AG10803 (cell line): ENCODE measurements at places on chromosomes 4 and X.

GRCh38 chr4:47824840-47825239 lies 13.0 kb downstream of the CORIN start:
- DNase-seq: no peak

DNA sequence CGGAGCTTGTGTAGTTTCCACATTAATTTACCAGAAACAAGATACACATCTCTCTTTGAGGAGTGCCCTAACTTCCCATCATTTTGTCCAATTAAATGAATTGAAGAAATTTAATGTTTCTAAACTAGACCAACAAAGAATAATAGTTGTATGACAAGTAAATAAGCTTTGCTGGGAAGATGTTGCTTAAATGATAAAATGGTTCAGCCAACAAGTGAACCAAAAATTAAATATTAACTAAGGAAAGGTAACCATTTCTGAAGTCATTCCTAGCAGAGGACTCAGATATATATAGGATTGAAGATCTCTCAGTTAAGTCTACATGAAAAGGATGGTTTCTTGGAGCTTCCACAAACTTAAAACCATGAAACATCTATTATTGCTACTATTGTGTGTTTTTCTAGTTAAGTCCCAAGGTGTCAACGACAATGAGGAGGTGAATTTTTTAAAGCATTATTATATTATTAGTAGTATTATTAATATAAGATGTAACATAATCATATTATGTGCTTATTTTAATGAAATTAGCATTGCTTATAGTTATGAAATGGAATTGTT lies at the start of gene FGB:
TSS of gene FGB (plus strand) at position 315 of the 558 bp plus-strand sequence. CDS start at position 323, 8 bp downstream.
- no peak for DNase-seq

GRCh38 chr4:183610033-183610432 lies 49.0 kb downstream of the RWDD4 start:
- DNase-seq: no peak

- DNase-seq: no peak
Observed at GRCh38 chr4:57090079-57090478, 20.1 kb downstream of the IGFBP7 start.

GRCh38 chr4:55609393-55609866 lies 17.4 kb upstream of the PDCL2 start:
- DNase-seq: peak; percentile 73

GRCh38 chrX:32745323-32745722 lies 466.0 kb downstream of the DMD start:
- no peak for DNase-seq

DNA sequence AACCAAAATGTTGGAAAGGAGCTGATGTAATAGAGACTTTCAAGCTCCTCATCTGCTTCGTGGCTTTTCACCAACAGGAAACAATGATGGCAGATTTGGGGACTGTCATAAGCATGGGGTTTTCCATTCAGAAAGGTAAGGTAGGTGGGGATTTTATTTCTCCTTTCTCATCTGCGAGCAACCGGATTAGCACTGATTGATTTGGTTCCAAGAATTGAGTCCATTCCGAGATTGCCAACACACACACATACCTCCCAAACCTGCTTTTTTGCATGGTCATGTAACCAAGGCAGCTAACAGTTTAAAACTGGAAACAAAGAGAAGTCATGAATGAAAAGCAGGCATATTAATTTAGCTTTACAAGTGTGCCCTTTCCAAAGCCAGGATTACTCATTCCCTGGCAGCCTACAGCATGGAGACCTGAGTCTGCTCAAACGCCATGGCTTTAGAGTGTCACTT lies 63.0 kb upstream of the LNX1 start:
- peak; percentile 85 for DNase-seq

DNA sequence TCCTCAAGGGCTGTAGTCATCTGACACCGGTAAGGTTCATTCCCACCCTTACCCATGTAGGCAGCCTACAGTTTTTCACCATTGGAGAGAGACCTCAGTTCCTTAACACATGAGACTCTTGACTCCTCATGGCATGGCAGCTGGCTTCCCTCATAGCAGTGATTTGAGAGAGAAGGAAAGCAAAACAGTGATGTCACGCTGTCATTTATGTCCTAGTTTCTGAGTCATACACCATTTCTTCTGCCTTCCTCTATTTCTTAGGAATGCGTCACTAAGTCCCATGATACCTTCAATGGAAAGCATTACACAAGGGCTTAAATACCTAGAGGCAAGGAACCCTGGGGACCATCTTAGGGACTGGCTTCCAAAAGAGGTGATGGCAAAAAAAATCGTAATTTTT lies 226.1 kb downstream of the SPCS3 start:
- DNase-seq: no peak

DNA sequence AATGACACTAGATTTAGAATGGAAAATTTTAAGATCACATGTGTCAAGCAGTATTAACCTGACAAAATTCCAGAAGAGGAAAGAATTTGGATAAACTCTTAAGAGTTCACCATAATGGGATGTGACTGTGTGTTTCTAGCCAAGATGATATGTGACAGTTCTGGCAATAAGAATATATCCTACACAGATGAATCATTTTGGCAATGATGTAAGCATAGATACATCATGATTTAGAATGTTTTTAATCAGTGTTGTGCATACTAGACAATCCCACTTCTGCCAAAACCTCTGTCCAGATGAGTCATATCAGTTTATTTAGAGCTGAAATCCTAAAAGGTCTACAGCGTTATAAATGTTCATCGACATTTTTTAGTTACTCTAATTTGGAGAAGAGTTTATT lies 48.8 kb downstream of the PTCHD1 start:
- DNase-seq: peak; percentile 3

GRCh38 chrX:46953597-46953996 lies 41.4 kb downstream of the JADE3 start:
- no peak for DNase-seq

DNA sequence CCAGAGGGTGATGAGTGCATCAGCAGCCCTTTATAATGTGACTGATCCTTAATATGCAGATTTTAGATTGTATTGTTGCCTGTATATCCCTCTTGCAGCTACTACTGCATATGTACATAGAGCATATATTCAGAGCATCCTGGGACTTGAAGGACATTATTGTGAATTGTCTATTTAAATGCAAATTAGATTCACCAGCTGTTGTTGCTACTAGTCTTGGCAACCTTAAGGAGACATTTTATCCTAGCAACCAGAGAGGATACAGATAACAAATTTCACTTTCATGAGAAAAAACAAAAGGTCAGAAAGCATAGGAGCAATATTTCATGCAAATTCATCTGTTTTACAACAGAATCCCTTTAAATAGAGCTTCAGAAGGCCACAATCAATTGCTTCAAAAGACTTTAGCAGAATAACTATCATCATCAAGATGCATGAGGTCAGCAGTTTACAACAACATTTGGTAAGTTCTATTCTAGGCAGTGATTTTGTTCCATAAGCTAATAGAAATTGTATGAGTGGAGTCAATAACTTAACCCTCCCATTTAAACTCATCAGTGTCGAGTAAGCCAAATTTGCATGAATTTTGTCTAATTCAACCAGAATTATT lies 148.6 kb downstream of the GC start:
- DNase-seq: no peak

- no peak for DNase-seq
Observed at GRCh38 chr4:118879409-118879808, 9.2 kb upstream of the SYNPO2 start.

- no peak for DNase-seq
Observed at GRCh38 chrX:153635788-153636668, 11.0 kb upstream of the DUSP9 start.

DNA sequence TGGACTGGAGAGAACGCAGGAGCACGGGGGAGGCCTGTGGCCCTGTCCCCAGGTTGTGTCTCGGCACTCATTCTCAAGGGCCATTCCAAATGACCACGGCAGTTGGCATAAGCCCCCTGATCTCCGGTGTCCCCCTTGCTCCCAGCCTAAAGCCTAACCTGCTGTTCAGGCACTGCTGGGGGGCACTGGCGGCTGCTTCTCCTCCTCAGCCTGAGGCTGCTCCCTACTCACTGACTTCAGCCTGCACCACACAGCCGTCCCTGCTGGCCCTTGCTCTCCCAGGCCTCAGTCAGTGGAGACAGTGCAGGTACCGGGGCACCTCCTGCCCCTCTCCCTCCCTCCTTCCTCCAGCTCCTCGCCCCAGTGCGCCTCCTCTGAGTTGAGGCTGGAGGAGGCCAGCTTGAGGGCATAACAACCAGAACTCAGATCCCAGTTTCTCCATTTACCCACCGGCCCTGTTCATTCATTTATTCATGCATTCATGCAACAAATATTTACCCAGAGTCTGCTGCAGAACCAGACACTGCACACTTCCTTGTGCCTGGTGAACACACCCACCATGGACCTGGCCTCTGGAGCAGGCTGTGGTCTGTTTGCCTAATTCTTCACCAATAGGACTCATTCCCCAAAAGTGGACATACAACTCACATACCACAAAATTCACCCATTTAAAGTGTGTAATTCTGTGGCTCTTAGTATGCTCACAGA lies 65.0 kb downstream of the CPZ start:
- DNase-seq: no peak

- DNase-seq: no peak
Observed at GRCh38 chr4:138655985-138656384, 359.6 kb upstream of the NOCT start.

DNA sequence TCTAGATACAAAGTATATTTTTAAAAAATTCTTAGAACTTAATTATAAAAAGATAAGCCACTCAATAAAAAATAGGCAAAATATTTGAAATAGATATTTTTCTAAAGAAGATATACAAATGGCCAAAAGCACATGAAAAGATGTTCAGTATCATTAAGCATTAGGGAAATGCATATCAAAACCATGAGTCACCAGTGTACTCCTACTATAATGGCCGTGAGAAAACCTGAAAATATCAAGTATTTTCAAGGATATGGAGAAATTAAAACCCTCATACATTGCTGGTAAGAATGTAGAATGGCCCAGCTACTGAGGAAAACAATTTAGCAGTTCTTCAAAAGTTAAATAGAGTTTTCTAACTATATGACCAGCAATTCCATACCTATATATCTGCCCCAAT lies 337.9 kb downstream of the CAMK2D start:
- DNase-seq: no peak

- DNase-seq: no peak
Observed at GRCh38 chr4:36609661-36610060, 328.2 kb downstream of the DTHD1 start.

GRCh38 chrX:2974961-2975360 lies 31.4 kb upstream of the ARSH start:
- peak; percentile 13 for DNase-seq

- peak; percentile 29 for DNase-seq
Observed at GRCh38 chr4:3827616-3828492, 61.7 kb downstream of the ADRA2C start.

DNA sequence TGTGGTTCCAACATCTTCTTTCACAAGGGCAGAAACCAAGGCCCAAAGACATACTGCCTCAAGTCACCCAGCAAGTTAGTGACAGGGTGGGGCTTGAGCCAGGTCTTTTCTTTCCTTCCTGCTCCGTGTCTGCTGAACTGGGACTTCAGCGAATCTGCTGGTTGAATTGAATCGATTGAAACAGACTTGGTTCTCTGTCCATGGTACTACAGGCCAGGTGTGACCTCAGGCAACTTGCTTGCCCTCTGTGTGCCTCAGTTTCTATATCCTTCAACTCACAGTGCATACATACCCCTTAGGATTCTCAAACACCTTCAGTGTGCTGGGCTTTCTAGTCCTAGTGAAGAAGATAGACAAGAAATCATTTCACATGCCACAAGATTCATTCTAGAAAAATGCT lies 2.0 kb upstream of the ABLIM2 start:
- DNase-seq: no peak

- DNase-seq: no peak
Observed at GRCh38 chr4:88429401-88429800, 27.5 kb upstream of the HERC5 start.

- no peak for DNase-seq
Observed at GRCh38 chr4:3868211-3869173, 102.3 kb downstream of the ADRA2C start.

DNA sequence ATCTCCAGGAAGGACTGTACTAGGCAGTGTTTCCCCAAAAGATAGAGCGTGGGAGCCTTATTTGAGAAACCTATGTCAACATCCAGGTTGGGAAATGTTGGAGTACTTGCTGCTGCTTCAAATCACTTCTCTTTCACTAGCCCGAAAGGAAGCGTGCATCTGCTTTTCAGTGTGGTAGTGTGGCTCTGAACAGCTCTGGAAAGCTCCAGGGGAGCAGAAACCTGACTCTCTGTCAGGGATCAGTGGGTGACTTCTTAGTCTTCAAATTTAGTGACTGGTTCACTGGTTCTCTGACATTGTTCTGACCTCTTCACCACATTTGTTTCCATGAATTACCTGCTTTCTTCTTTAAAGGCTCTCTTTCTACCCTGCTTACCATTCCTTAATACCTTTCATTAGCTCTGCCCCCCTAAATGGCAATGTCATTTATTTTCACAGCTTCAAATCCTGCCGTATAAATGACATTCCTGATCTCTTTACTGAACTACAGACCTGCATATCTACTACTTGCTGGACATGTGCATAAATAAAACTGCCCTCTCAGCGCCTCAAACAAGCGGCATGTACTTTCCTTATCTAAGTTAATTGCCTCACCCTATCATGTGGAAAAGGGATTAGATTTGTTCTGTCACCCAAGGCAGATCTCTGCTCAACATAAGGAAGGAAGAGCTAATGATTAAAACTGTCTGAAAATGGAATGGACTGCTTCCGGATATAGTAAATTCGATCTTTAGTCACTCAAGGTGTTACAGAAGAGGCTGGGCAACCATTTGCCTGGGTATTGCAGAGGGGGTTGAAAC lies 37.0 kb downstream of the DLG3 start:
- no peak for DNase-seq

GRCh38 chr4:17523662-17524061 lies 8.7 kb downstream of the CLRN2 start:
- DNase-seq: no peak
